ENCODE measurements at places on chromosomes 6 and 20.

DNA sequence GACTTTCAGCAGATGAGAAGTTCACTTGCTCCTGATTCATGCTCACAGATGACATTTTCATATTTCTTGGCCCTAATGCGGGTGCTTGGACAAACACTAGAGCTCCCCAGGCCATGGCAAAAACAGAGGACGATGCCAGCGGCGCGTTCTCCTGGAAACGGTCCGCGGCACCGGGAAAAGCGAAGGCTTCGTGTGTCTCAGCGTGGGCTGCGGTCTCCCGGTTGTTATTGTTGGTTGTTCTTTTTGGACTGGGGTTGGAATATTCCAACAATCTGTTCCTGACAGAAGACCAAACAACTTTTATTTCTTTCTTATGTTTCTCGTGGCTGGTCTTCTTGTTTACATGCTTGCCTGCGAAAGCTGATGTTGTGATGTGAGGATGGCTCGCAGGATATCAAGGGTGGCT is 46.8 kb upstream of the NEDD9 start:
- no peak for DNase-seq

DNA sequence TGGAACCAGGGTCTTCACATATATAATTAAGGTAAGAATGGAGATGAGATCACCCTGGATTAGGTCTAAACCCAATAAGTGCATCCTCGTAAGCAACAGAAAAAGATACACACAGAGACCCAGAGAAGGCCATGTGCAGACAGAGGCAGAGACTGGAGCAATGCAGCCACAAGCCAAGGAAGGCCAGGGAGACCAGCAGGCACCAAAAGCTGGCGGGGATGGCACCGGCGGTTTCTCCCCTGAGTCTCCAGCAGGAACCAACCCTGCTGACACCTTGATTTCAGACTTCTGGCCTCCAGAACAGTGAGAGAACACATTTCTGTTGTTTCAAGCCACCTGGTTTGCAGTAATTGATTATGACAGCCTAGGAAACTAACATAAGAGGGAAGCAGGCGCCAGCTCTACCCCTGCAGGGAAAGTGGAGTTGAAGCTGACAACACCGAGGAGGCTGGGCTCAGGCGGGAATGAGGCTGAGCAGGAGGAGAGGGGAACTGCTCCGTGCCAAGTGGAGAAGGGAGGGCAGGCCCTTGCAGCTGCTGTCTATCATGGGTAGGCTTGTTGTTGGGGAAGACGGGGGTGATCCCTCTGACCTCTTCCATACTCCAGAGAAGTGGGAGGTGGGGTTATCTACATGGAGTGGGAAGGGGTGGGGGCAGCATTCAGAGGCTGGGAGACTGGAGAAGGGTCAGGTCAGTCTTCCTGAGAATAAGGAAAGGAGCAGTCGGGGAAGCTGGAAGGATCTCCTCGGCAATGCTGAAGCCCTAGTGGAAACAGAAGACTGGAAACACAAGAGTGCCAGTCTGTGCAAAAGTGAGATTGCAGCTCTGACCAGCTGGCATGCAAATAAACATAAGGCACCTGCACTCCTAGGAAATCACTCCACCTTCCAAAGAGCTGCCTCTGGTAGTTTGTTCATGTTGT is 72.7 kb downstream of the NFATC2 start:
- no peak for DNase-seq

GRCh38 chr6:105803442-105803841 is 282.7 kb upstream of the PRDM1 start:
- DNase-seq = no peak

- no peak for DNase-seq
These were observed 22.7 kb upstream of the NTSR1 start for GRCh38 chr20:62685781-62686555.

DNA sequence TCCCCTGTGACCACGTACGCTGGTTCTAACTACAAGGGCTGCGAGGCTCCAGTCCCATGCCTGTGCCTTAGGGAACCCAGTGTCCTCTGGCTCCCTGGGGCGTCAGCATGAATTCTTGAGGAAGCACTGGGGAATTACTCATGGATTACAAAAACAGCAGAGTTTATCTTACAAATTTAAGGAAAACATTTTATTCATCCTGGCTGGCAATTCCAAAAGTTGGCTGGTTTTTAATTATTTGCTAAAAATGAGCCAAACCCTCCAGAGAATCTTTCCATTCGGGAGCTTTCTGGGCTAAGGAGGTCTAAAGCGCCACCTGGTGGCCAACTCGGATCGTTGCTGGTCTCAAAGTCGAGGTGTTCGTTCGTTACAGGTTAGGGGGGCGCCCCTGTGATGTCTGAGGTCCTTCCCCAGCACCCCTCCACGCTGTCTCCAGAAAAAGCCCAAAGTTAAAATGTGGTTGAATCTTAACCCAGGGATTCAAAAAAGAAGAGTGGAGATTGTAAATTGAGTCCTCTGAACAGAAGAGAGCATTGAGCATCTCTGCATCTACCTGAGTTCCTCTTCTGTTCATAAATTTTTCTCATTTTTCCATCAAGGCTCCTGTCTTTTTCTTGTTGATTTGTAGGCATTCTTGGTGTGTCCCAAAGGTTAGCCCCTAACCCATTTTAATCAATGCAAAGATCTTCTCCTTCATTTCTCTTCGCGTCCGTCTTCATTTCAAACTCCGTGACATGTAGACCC is 99.4 kb downstream of the BFSP1 start:
- DNase-seq = peak; percentile 46

GRCh38 chr20:10342152-10342551 is 91.9 kb downstream of the MKKS start:
- no peak for DNase-seq

DNA sequence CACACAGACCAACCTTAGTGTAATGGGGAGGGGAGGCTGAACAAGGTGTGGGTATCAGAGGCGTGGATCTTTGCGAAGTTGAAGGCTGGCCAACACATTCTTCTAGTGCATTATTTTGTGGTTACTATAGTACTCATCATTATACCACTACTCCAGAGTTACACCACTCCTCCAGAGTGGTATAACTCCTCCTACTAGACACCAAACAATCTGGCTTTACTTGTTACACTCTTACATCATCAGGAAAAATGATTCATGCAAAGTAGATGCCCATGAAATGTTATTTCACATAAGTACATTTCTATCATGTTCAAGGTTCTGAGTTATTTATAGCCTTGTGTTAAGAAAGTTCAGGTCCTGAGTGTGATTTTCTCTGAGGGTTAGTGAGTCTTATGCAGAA is 443.1 kb upstream of the OPRM1 start:
- no peak for DNase-seq

DNA sequence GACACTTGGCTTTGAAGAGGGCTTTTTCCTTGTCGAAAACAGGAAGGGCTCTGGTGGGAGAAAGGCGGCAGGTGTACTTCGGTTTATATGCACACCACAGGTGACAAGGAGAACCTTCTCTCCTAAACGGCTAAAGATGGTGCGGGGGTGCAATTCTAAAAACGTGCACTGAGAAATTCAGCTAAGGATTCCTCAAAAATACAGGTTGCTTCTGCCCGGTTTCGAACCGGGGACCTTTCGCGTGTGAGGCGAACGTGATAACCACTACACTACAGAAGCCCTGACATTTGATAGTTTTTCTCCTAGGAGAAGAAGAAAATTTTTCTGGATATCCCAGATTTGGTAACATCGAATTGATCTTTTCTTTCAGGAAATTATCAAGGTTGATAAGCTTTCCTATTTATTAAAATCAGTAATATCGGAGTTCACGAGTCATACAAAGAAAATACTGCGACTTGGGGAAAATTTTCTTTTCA is 32.0 kb downstream of the POM121L2 start:
- peak; percentile 2 for DNase-seq

- DNase-seq = no peak
These were observed 294.9 kb downstream of the UTRN start for GRCh38 chr6:144580039-144580438.

GRCh38 chr6:8074213-8074612 is 10.0 kb upstream of the BLOC1S5 start:
- no peak for DNase-seq

GRCh38 chr6:47371139-47371869 is 61.6 kb upstream of the TNFRSF21 start:
- DNase-seq = no peak

- DNase-seq = no peak
These were observed 29.6 kb downstream of the BTBD9 start for GRCh38 chr6:38610050-38610625.

DNA sequence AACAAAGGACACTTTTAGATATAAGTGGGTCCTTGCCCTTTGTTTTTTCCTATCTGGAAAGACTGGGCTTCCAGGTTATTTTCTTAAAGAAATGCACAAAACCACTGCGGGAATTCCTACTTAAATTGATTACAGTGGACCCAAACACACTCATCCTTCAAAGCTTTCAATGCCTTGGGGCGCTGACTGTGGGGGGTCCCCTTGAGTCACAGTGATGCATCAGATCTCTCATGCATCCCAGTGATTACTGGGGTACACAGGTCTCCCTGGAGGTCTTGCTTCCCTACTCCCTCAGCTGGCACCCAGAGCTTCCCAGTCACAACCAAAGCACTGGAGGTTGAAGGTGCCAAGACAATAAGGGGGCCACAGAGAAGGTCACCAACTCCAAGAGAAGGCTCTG is 20.7 kb downstream of the ABHD12 start:
- no peak for DNase-seq

- no peak for DNase-seq
These were observed 1.9 kb downstream of the AAR2 start for GRCh38 chr20:36238153-36238552.

DNA sequence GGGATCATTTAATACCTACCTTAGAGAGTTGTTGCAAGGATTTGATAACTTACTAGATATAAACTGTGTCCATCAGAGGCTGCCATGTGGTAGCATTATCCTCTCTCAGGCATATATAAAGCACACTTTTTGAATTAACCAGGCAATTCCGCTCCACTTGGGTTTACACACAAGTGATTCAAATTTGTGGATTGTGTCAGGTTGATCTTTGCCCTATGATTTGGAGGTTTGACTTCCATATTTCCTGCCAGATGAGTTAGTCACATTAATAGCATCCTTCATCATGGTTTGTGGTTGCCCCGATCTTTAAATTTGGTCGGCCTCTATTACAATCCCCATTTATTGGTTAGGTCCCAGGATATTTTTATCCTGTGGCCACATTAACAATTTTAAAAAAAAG is 44.8 kb upstream of the CTAGE9 start:
- no peak for DNase-seq

DNA sequence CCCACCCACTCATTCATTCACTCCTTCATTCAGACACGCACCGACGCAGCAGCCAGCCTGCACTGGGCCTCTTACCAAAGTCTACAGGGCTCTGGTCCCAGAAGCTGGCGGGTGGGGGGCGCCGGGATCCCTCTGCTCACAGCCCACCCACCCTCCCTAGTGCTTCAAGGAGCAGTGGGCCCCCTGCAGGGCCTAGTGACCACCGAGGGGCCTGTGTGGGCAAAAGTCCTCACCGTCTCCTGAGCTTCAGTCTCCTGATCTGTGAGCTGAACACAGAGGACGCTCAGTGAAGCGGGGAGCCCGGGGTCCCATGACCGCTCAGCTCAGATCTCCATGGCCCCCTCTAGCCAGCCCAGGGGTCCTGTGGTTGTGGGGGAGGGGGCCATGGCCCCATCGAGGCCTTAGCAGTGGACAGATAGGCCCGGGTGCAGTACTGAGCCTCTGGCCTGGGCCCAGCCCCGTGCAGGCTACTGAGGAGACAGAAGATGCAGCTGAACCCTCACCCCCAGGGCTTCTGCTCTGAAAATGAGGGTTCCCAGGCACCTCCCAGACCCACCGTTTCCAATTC is 33.4 kb upstream of the MRGBP start:
- no peak for DNase-seq

- DNase-seq = no peak
These were observed 55.1 kb upstream of the ISM1 start for GRCh38 chr20:13166011-13166410.

DNA sequence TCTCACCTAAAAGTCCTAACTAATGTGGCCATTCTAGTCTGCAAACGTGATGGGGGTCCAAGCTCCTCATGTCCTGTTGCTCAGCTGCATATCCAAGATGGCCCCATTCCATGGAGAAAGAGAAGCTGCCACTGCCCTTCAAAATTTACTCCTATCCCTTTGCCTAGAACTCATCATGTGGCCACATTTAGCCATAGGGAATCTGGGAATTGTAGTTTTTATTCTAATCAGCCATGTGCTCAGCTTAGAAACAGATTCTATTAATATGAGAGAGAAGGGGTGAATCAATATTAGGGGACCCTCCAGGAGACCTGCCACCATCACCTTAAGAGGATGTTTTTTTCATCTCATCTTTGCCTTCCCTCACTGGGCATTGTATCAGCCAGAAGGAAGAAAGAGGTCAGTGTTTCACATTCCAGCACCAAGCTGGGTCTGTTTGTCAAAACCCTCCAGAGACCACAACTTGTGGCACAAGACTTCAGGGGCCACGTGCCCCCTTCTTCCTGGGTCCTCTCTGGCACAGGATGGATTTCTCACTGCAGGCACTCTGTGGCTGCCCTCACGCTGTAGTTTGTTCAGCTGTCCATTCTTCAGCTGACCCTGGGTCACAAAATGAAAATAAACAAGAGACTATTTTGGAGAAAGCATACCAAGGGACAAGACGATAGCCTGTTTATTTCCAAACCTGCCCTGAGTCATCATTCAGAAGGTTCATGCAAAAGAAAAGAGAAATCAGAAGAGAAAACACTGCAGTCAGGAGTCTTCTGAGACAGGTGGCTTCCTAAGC is 172.0 kb downstream of the EYA2 start:
- DNase-seq = no peak

GRCh38 chr20:63292292-63292701 is 689 bp upstream of the COL20A1 start:
- DNase-seq = no peak

DNA sequence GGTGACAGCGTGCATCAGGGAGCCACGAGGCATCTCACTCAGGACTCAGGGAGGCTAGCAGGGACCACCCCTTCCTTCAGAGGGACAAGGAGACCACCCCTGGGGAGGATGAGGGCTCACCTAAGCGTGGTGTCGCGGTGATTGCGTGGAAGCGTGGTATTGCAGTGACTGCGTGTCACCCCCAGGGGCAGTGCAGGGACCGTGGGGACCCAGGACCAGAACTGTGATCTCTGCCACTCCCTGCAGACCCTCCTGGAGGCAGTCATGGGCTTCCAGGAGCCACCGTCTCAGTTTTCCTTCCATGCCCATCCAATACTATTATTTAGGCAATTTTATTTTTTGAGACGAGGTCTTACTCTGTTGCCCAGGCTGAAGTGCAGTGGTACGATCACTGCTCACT is 147.1 kb downstream of the TAF4 start:
- DNase-seq = no peak

DNA sequence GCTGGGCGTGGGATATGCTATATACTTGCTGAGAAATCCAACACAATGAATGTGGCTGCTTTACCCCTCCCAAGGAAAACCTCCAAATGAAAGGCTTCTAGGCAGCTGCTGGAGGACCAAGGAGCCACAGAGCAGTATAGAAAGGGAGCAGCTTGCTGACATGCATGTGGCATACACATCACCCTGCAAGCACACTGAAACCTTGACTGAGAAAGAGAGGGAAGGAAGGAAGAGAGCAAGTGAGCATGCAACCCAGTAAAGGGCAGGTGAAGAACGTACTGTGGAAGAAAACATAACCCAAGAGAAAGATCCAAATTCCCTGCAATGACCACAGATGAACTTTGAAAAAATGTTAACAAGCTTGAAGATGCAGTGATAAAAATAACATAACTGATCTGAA is 543.0 kb downstream of the KIF16B start:
- DNase-seq = no peak

GRCh38 chr6:129662406-129662766 is 47.6 kb downstream of the ARHGAP18 start:
- DNase-seq = no peak

- DNase-seq = peak; percentile 25
These were observed at the start of gene KCNB1 for GRCh38 chr20:49482621-49483017. Gene KCNB1, minus strand, starts transcription at chr20:49482668. Its CDS starts 188 bp downstream, at chr20:49482480.
